ENCODE measurements at places on chromosomes 4 and X.

DNA sequence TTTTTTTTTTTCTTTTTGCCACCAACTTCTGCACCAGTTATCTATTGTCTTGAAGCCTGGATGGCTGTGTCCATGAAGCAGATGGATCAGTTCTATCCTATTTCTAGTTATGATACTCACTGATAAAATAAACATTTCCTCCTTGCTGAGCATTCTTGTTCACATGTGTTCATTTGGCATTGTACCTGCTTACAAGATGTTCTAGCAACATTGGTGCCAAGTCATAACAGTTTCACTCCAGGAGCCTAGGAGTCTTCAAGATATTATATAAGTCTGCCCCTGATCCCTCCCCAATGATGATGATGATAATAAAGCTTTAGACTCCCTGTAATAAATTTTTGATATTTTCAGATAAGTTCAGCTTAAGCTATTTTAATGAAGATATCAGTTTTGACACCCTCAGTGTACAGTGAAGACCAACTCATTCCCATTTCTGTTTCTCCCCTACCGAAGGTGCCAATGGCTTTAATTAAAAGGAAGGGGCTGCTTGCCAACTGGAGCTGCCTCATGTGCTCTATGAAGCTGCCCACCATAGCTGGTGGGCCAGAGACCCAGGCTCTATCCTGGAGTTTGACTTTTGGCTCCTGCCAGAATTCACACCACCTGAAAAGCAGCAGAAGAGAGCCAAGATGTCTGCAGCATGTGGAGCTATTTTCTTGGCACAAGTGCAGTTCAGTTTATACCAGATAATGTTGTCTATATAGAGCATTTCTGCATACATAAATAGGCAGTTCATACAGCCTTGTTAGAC is 265.4 kb upstream of the TET2 start:
- DNase-seq, result no peak

DNA sequence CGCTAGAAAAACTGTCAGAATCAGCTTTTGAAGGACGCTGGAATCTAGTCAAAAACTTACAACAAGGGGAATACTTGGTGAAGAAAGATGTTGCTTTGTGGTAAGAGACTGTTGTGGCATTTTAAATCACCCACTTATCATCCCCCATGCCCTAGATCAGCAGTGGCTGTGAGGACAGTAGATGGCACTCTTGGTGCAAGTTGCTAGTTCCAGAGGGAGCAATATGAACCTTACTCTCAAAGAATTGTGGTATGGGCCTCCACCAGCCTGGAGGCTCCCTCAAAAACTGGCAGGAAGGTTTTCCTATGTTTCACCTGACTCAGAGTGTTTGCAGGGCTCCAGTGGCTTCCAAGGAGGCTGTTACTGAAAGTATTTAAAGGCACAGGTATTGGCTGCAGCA is 37.7 kb upstream of the SLC16A2 start:
- DNase-seq, result peak; percentile 2

- no peak for DNase-seq
Observed at GRCh38 chrX:148534291-148534690, 33.9 kb downstream of the AFF2 start.

- peak; percentile 54 for DNase-seq
Observed at GRCh38 chr4:74793757-74794381, 454 bp downstream of the BTC start.

DNA sequence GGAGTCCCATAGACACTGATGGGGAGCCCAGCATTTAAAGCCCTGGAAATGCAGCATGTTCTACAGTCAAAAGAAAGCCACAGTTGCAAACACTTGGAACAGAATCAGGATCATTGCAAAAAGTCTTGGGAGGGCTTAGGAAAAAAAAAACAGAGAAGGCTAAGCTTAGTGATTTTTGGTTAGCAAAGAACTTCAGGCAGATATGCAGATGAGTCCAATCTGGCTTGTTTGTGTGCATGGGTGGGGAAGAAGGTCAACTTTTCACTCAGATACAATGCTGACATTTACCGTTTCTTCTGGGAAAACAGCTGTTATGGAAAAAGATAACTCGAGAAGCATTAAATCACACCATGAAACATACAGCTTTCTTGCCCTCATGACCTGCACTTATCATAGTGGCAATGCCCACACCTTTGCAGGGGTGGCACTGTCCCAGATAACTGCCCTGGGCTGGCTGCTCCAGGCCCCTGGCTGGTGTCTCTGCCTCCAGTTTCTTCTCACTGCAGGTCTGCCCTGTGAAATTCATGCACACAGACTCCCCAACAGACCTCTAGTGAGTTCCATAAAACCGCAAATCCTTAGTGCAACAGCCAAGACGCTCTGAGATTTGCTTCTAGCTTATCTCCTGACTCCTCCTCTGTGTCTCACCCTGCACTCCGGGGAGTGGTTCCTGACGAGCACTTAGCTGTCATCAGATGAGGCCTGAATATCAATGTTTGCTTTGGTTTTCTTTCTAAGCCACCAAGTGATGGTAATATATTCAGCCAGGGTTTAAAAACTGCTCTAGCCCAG is 99.2 kb downstream of the DRD5 start:
- DNase-seq, result no peak

DNA sequence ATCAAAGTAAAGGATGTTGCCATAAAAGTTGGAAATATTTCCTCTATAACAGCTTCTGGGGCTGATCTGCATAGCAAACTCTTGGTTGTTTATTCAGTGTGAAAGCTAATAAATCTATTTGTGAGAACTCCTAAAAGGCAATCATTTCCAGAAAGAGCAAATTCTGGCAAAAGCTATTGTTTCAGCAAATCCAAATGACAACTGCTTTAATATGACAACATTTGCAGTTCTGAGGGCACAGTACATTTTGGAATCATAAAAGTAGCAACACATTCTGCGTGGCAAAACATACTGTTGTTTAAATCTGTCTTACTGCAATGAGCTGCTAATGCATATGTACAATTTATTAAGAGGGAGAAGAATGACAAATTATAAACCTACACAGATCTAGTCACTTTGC is 818.1 kb downstream of the FSTL5 start:
- no peak for DNase-seq

- DNase-seq, result no peak
Observed at GRCh38 chr4:183441276-183441675, 3.2 kb upstream of the CDKN2AIP start.

DNA sequence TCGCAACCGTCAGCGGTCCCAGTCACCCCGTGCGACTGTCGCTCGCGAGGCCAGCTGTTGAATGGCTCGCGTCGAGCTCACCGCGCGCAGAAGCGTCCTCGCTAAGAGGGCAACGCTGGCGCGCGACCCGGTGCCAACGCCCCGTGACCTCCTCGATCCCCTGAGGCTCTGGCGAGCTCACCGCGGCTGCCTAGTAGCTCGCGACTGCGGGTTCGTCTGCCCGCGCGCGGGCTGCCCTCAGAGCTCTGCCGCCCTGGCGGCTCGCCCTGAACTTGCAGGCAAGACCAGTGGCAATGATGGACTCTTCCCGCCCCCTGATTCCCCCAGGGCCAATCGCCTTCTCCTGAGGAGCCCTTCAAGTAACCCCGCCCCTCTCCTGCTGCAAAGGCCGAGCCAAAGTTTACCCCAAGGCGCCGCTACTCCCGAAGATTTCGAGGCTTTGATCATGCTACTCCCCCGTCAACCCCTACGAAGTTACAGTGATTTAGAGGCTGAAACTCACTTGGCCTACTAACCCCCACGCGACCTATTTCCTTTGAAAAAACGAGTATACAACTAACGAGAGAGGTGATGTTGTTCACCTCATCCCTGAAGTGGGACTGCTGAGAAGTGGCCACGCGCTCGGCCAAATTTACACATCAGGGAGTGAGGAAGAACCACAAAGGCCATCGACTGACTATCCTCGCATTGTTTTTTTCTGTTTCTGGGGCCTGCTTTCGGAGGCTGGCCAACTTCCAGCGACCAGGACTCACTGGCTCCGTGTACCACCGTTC is 37.5 kb downstream of the PGRMC1 start:
- peak; percentile 29 for DNase-seq

- DNase-seq, result no peak
Observed at GRCh38 chrX:45385757-45386156, 185.1 kb upstream of the DIPK2B start.

GRCh38 chrX:7244405-7244804 is 96.5 kb upstream of the PUDP start:
- no peak for DNase-seq

GRCh38 chrX:66876776-66877175 is 237.9 kb upstream of the EDA2R start:
- no peak for DNase-seq

DNA sequence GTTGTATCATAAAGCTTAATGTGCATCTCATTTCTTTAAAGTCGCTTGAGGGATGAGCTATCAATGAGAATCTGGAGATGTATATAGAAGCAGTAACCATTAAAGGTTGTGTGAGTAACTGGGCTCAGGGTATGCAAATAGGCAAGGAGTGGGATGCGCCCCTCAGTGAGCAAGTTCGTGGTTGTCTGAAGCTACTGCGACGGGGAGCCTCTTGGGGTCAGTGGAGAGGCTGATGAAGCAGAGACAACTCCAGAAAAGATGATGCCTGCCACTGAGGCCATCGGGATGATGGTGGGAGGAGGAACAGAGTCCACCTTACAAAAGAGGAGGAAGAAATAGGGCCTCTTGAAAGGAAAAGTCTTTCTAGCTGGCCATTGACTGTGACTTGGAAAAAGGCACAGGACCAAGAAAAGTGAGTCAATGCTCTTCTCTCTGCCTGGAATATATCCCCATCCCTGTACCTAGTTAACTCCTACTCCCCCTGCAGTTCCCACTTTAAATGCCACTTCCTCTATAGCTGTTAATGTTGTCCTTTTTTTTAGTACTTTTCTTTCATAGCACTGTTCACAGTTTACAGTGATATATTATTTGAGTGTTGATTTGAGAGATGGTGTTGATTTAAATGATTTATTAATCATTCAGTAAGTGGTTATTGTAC is 51.4 kb upstream of the LSM6 start:
- no peak for DNase-seq

DNA sequence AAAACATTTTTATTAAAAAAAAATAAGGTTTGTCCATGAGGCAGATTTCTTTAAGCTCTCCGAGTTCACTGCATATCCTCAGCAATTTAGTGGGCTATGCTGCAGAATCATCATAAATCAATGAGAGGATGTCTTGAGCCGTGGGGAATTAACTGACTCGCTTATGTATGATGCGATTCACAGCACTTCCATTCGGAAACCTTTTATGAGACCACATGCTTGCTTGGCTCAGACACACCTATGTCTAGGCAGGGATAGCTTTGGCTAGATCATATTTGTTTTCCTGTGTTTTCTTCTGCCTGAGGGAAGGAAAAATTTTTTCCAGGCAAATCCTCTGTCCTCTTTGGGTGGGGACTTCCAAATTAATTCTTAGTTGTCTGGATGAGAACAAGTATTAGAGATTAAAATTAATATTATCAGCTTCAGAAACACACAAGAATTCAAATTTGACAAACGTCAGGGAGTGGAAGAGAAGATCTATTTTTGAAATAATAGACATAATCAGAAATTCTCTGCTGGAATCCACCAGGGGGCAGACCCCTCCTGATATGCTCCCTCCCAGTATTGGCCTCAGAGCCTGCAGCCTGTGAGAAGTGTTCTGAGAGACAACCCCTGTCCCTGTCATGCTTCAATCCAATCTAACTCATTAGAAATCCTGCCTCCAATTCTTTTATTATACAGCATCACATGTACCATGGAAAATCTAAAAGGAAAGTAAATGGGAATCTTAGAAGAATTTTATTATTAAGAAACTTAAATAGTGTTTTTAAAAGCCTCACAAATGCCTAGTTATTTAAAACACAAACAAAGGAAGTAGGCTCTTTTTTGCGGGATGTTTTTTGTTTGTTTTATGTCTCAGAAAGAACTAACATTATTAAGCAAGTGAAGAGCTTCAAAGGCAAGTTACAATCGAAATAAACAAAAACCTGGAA is 345.1 kb upstream of the TACR3 start:
- DNase-seq, result peak; percentile 23

DNA sequence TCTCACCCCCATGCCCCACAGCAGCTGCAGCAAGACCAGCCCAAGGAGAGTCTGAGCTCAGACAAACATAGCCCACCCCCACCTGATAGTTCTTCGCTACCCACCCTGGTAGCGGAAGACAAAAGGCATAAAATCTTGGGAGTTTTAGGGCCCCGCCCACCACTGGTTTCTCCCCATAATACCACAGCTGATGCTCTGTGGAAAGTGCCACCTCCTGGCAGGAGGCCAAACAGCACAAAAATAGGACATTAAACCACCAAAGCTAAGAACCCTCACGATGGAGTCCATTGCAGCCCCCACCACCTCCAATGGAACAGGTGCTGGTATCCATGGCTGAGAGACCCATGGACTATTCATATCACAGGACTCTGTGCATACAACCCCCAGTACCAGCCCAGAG is 226.7 kb downstream of the SNCA start:
- no peak for DNase-seq

- no peak for DNase-seq
Observed at GRCh38 chr4:8385611-8386010, 54.9 kb downstream of the ACOX3 start.

GRCh38 chr4:76677571-76678326 is 220.2 kb downstream of the SOWAHB start:
- DNase-seq, result no peak

DNA sequence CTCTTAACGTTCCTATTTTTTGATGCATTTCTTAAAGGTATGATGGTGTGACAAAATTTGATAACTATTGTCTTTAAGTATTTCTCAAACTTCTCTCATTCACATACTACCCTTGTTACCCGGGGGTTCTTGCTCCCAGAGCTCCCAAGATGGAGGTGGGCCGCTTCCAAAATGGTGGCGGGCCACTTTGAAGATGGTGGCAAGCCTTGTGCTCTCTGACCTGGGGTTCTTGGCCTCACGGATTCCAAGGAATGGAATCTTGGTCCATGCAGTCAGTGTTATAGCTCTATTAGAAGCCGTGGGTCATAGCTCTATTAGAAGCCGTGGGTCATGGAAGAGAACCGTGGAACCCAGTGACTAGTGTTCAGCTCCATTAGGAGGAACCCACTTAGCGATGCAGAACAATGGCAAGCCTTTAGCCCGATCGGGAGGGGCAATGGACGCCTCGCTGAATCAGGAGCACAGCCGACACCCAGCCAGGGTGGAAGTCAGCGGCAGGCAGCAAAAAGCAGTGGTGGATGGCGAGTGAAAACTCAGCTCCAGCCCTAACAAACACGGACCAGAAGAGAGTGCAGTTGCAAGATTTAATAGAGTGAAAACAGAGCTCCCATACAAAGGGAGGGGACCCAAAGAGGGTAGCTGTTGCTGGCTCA is 403.4 kb downstream of the MAPK10 start:
- no peak for DNase-seq

- no peak for DNase-seq
Observed at GRCh38 chr4:10085828-10086505, 30.6 kb downstream of the WDR1 start.

DNA sequence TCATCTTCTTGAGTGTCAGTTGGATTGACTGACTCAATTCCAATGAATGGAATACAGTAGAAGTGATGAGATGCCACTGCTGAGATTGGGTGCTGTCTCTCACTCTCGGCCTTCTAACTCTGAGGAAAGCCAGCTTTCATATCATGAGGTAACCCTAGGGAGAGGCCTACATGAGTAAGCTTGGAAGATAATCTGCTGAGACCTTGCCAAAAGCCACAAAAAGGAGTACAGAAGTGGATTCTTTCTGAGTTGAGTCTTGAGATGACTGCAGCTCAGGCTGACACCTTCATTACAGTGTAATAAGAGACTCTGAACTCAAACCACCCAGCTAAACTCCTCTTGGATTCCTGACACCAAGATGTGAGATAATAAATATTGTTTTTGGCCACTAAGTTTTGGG is 537.4 kb upstream of the MAGEB18 start:
- no peak for DNase-seq

Data from renal cortex interstitium (tissue), 15 donors.